HT-29 (cell line): ENCODE measurements at places on chromosomes 4 and X.

- peak; percentile 79 for DNase-seq
These were observed 599 bp downstream of the NUP54 start for GRCh38 chr4:76147454-76148141.

GRCh38 chrX:15947648-15948317 lies 93.2 kb upstream of the AP1S2 start:
- DNase-seq = no peak

GRCh38 chrX:107880054-107880610 lies 54.5 kb downstream of the MID2 start:
- no peak for DNase-seq

GRCh38 chr4:73068491-73069337 lies 802 bp downstream of the COX18 start:
- peak; percentile 78 for DNase-seq

GRCh38 chr4:57195622-57196021 lies 85.4 kb upstream of the IGFBP7 start:
- no peak for DNase-seq
